ENCODE measurements at places on chromosomes 2 and 18.
A peak's percentile ranks its signal among the peaks of the same experiment; 100 is the strongest.

- DNase-seq: no peak
These were observed 6.5 kb downstream of the RNF149 start for GRCh38 chr2:101302016-101302415.

- no peak for DNase-seq
These were observed 105.4 kb downstream of the POLR1A start for GRCh38 chr2:86000131-86000937.

- DNase-seq: no peak
These were observed 45.9 kb upstream of the ST6GAL2 start for GRCh38 chr2:106931717-106932335.

GRCh38 chr18:24227977-24228666, 89.3 kb downstream of the CABYR start:
- DNase-seq: no peak

GRCh38 chr2:43125090-43125998, 101.1 kb downstream of the ZFP36L2 start:
- DNase-seq: no peak

GRCh38 chr2:26064846-26065245, 31.0 kb downstream of the RAB10 start:
- DNase-seq: no peak

- DNase-seq: no peak
These were observed 43.6 kb downstream of the FECH start for GRCh38 chr18:57542812-57543427.

- DNase-seq: no peak
These were observed 57.8 kb downstream of the PKDCC start for GRCh38 chr2:42105330-42106256.

DNA sequence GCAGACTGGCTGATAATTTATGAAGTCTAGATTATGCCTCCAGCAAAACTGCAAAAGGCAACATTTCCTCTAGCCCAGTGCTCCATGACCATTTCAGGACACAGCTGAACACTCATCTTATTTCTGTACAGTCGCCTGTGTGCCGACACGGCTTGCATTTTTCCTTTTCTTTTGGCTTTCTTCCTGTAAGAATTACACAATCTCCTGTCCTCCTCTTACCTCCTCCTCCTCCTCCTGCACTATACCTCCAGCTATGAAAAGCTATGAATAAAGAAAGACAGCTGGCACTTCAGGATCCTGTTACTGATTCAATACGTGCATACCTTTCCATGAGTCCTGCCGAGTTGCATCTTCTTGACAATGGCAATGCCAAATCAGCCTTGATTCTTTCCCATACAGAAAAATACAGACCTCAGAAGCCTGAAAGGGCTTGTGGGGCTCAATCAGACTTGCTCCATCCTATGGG, 32.2 kb upstream of the TRIB2 start:
- peak; percentile 19 for DNase-seq

DNA sequence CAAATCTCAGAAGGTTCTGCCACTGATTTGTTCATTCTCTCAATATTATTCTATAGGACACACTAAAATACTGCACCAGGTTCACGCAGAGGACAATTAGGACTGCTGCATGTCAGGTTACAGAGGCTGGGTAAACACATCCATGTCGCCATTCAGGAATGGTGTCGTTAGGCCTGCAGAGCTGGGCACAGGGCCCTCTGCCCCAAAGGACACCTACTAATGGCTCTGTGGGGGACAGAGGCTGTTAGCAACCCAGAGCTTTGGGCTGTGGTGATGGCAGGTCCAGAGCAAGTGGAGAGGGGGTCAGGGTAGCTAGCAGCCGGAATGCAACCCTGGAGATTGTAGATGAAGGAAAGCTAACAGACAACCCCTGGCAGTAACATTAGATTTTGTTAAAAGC, 115.9 kb downstream of the TTC32 start:
- no peak for DNase-seq

GRCh38 chr2:158743466-158743865, 51.7 kb upstream of the DAPL1 start:
- DNase-seq: no peak

DNA sequence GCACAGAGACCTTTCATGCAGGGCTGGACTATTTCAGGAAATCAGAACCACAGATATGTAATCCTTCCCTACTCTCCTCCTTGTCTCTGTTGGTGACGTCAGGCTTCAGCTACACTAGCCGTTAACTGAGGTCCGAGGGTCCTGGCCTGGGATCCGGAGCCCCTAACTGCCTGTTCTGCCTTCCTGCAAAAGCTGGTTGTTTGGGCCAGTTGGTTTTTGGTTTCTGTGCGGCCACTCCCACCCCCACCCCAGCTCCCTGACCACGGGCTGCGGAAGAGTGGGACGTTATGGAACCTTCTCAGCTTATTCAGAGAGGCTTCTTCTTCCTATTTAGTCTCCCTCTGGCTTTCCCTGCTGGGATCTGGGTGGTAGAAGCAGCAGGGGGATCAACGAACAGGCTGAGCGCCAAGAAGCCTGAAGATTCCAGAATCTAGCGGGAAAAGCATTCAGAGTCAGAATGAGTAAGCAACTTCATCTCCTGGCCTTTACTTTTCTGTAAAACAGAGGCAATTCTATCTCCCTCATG, 49.3 kb upstream of the ROCK2 start:
- DNase-seq: no peak

- no peak for DNase-seq
These were observed 964 bp upstream of the GALNT3 start for GRCh38 chr2:165795011-165795410.

GRCh38 chr2:226405465-226405864, 394.2 kb downstream of the IRS1 start:
- no peak for DNase-seq

DNA sequence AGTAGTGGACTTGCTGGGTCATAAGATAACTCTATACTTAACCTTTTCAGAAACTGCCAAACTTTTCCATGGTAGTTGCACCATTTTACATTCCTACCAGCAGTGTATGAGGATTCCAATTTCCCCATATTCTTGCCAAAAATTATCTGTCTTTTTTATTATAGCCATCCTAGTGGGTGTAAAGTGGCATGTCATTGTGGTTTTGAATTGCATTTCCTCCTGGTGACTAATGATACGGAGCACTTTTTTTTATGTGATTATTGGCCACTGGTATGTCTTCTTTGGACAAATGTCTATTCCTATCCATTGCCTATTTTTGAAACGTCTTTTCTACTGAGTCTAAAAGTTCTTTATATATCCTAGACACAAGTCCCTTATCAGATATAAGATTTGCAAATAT, 44.3 kb downstream of the CACNB4 start:
- no peak for DNase-seq

DNA sequence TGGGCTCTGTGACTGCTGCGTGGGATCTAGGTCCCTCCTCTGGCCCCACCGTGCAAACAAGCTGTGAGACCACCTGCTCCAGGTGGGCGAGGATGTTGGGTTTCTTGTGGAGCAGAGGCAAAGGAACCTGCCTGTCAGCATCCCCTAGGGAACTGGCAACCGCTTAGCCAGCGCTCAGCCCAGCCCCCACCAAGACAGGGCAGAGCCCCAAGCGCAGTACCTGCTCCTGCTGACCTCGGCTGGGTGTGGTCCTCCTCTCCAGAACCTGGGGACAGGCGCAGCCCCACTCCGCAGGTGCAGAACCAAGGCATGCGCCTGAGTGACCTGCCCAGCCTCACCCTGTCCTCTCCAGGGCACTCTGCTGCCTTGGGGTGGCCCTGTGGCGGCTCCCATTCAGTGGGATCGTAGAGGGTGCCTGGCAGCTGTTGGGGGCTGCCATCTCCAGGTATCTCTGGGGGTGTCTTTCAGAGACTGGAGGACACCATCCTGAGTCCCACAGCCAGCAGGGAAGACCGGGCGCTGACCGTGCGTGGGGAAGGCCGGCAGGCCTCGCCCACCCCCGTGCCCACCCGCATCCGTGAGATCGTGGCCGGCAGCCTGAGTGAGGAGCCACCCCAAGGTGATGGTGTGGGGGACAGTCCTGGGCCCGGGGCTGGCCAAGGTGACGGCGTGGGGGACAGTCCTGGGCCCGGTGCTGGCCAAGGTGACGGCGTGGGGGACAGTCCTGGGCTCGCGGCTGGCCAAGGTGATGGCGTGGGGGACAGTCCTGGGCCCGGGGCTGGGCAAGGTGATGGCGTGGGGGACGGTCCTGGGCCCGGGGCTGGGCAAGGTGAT, 12.3 kb downstream of the CROCC2 start:
- peak; percentile 11 for DNase-seq

DNA sequence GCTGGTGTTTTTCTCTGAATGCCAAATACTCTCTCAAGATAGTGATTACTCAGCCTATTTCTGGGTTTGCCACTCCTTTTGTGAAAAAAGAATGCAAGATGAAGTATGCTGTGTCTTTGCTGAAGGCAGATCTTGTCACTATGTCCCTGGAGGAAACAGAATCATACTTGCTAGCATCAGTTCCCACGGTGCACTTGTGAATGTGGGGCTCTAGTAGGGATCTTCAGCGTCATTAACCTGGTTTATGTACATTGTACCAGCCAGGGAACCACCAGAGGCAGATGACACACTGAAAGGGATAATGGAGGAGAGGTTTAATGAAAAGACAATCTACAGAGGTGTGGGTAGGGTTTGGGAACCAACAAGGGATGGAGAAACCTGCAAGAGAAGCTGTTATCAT, 131.0 kb upstream of the CXCR4 start:
- DNase-seq: no peak

DNA sequence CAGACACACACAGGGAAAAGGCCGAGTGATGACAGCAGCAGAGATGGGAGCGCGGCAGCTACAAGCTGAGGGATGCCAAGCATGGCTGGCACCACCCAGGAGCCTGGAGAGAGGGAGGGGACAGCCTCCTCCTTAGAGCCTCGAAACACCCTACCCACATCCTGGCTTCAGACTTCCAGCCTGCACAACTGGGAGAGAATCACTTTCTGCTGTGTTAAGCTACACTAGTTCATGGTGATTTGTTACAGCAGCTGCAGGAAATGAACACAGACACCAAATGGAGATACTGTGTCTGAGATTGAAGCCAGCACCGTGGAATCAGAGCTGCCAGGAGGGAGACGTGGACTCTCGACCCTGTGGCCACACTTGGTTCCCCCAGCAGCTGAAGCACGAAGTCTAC, 27.5 kb upstream of the FOSL2 start:
- DNase-seq: no peak

DNA sequence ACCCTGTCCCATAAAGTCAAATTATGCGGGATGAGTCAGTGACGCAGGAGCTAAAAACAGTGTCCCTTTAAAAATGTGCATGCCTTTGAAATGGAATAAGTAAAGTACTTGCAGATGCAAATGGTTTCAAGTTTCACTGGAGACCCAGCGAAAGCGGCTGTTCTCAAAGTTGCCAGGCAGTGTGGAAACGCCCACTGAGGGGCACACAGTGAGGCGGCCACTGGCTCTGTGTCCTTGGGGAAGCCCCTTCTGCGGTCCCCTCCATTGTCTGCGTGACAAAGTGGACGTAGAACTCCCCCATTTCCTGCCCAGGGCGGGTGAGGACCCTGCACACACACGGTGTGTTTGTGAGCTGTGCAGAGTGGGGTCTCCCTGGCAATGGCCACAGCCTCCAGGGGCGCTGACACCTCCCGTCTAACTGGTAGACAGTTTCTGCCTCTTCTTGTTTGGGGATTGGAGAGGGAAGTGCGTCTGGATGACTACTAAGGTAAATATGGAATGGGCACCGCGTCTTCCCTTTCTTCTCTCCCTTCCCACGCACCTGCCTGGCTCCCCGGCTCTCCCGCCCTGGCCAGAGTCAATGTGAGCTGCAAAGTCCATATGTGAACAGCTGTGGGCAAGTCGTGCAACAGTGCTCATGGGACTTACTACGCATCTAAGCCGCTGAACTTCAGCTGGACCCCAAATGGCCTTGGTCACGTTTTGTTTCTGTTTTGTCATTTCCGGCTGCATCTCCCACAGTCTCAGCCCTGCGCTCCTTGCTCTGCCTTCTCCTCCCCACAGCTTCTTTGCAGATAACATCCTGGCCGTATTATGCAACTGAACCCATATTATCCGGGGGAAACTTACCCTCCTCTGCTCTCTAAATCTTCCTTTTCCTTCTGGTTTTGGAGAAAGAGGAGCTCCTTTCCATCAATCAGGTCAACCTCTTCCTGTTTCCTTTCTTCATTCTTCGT, 33.7 kb upstream of the ZNF516 start:
- DNase-seq: no peak

DNA sequence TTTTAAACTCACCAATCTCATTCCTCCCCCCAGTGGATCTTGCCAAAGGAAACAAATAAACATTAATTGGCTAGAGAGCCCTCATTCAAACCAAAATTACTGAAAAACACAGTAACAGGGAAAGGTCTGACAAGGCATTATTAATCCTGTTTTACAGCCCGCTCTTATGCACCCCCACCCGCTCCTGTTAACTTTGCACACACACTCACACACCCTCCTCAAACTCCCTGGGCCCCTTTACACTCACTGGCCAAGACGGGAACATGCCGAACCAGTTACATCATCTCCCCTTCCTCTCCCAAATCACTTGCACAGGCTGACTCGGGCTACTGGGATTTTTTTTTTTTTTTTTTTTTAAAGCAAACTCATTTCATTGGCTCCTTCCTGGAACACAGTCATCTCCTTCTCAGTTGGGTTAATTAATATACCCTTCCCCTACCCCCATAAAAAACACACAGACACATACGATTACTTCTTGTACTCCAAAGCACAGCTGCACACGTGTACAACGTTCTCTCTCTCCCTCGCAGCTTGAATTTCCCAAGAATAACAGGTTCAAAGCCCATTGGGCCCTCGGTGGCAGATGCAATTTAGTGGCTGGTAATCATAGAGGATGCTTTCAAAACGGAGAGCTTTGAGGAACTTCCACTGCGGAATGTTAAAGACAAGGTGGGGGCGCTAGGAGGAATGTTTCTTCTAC, 31.8 kb downstream of the KLF7 start:
- DNase-seq: peak; percentile 38

GRCh38 chr2:73536133-73536840, 105.9 kb downstream of the NAT8 start:
- DNase-seq: no peak

DNA sequence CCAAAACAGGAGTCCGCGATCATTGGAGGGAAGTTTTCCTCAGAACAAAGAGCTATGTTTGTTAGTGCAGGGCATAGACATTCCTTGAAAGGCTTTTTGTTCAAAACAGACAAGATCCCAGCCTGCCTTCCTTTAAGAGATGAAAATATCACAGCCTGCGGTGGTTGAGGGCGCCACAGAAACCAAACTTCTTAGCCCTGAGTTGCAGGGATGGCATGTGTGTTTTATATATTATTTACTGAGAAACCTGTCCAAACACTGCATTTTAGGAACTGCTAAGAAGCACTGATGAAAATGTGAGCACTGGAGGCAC, 57.5 kb upstream of the TMEM178A start:
- no peak for DNase-seq

DNA sequence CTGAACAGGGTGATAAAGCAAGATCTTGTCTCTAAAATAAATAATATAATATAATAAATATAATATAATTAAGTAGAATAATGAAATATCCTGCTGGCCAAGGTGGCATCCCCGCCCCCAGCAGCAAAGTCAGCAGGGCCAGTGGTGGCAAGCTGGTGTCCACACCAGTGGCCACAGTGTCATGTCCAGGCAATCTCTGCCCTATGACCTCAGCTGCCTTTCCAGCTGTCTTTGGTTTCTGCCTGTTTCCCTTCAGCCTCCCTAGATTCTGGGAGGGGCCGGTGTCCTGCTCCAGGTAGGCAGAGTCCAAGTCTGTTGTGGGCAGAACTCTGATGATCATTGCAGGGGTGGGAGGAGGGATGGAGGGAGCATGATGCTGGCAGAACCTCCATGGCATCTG, 16.2 kb upstream of the STEAP3 start:
- DNase-seq: no peak

GRCh38 chr2:141313972-141314371, 816.8 kb downstream of the LRP1B start:
- no peak for DNase-seq
